ENCODE measurements at places on chromosomes 12 and 14. TPM values are rescaled to one million over a fixed set of nuclear protein-coding genes. Genes with fewer than 3 reads are reported as not detected.
A peak's percentile ranks its signal among the peaks of the same experiment; 100 is the strongest.

DNA sequence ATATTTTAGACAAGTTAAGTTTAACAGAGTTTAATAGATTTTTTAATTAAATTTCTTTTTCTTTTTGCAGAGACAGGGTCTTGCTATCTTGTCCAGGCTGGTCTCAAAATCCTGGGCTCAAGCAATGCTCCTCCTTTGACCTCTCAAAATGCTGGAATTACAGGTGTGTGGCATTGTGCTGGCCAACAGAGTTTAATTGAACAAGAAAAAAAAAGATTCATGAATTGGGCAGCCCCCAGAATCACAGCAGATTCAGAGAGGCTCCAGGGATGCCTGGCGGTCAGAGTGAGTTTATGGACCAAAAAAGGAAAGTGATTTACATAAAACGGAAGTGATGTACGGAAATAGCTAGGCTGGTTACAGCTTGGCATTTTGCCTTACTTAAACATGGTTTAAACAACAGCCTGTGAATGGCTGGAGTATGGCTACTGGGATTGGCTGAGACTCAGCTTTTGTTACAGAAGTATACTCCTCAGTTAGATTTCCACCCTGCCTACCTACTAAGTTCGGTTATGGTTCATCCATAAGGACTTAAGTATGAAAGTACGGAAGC, 14.5 kb upstream of the TESPA1 start:
- H3K27ac ChIP-seq, result no peak overlapping the region
- H3K4me1 ChIP-seq, result peaks cover 5% of the 10 kb centered on the region
- no peaks in the 10 kb centered on the region for H3K36me3 ChIP-seq
- H3K27me3 ChIP-seq, result no peaks in the 10 kb centered on the region
- no peak overlapping the region for H3K4me3 ChIP-seq
- no peak for DNase-seq

GRCh38 chr12:55073043-55074022, 52.9 kb upstream of the OR9K2 start:
- H3K36me3 ChIP-seq, result no peaks in the 10 kb centered on the region
- H3K27me3 ChIP-seq, result no peaks in the 10 kb centered on the region
- DNase-seq, result peak; percentile 87
- H3K4me1 ChIP-seq, result no peaks in the 10 kb centered on the region
- H3K27ac ChIP-seq, result no peak overlapping the region

GRCh38 chr12:110613071-110613770, 708 bp upstream of the TCTN1 start:
- H3K36me3 ChIP-seq, result no peaks in the 10 kb centered on the region
- DNase-seq, result no peak
- peak overlapping the region; percentile 81 for H3K4me3 ChIP-seq
- peaks cover 15% of the 10 kb centered on the region for H3K4me1 ChIP-seq

The ERH gene
- total RNA-seq, result 53.5 TPM

- DNase-seq, result no peak
- no peak overlapping the region for H3K4me3 ChIP-seq
- H3K27me3 ChIP-seq, result peaks cover 7% of the 10 kb centered on the region
- H3K36me3 ChIP-seq, result no peaks in the 10 kb centered on the region
- H3K27ac ChIP-seq, result no peak overlapping the region
These were observed 48.4 kb upstream of the OXA1L start for GRCh38 chr14:22718091-22718490.

GRCh38 chr14:86997271-86997670, 995.7 kb downstream of the GALC start:
- DNase-seq, result no peak
- H3K27me3 ChIP-seq, result no peaks in the 10 kb centered on the region
- H3K4me1 ChIP-seq, result no peaks in the 10 kb centered on the region
- H3K4me3 ChIP-seq, result no peak overlapping the region
- no peak overlapping the region for H3K27ac ChIP-seq
- no peaks in the 10 kb centered on the region for H3K36me3 ChIP-seq

The SLC25A3 gene
- total RNA-seq, result 304 TPM

Measured in spleen (tissue), 13 donors.